Activated naive CD4-positive, alpha-beta T cell treated with anti-CD3 and anti-CD28 coated beads, Interleukin-2, amount 50 U/mL, for 16 hours (primary cell): ENCODE measurements at places on chromosomes 7 and 10.

- no peak for DNase-seq
Observed at GRCh38 chr7:37942934-37943610, 22.6 kb downstream of the EPDR1 start.

- DNase-seq: peak; percentile 68
Observed at GRCh38 chr10:1094112-1095057, 38.2 kb downstream of the WDR37 start.

DNA sequence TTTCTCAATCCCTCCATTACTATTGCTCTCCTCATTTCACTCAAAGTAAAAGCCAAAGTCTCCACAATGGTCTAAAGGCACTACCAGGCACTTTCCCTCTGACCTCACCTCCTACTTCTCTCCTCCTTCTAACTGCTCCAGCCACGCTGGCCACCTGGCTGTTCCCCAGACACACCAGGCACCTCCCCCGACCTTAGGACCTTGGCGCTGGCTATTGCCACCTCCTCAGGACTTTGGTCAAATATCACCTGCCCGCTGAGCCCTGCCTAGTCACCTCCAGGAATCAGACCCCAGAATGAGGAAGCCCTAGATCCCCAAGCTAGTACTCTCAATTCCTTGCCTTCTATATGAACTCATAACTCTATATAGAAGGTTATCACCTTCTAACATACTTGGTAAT is 66.2 kb upstream of the STEAP1B start:
- no peak for DNase-seq

- DNase-seq: no peak
Observed at GRCh38 chr10:62305813-62306212, 37.2 kb upstream of the RTKN2 start.

GRCh38 chr7:97694355-97694754 is 37.5 kb upstream of the TAC1 start:
- DNase-seq: no peak

DNA sequence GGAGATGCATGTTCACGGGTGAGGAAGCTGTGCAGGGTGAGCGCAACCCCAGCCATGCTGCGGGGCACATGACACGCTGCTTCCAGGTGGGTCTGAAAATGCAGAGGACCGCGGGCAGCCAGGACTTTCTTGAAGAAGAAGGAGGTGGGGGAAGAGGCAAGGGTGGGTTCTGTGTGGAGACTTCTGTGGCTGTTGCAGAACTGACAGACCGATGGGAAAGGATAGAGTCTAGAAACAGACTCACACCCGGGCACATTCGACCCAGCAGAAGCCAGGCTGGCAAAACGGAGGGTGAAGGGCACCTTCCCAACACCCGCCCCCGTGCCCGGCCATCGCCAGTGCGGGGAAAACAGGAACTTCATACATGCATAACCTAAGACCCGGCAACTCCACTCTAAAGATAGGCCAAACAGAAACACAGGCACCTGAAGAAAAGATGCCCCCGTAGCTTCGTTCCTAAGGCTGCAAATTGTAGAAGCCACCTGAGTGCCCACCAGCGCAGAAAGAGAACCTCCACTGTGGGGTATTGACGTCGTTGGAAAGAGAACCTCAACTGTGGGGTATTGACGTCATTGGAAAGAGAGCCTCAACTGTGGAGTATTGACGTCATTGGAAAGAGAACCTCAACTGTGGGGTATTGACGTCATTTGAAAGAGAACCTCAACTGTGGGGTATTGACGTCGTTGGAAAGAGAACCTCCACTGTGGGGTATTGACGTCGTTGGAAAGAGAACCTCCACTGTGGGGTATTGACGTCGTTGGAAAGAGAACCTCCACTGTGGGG is 4.8 kb upstream of the KNDC1 start:
- DNase-seq: no peak

GRCh38 chr7:86209036-86209435 is 434.7 kb upstream of the GRM3 start:
- DNase-seq: no peak

DNA sequence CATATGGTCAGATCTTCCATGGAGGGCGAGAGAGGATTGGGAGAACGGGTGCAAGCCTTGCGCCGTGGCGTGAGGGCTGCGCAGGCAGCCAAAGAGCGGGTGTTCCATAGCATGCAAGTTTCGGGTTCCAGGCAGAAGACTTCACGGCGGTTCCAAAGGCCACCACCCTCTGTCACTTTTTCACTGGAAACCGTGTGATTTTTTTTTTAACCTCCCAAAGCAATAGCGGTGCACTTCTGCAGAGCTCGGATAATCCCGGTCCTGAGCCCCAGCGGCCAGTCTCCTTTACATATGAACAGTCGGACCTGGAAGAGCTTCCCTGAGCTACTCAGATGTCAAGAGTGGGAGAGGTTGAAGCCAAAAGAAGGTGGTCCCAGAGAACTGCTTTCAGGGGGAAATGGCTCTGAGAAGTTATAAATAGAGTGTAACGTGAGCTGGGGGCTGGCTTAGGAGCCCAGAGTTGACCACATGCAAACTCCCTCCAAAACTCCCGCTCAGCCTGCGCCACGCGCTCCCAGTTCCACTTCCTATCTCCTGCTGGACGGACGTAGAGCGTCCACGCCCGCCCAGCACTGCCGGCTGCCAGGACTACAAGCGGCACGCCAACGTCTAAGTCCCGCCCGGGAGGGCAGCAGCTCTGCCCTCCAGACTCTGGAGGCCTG is at the start of gene MEOX2:
Gene MEOX2 (minus strand): TSS at position 389 of the 662 bp plus-strand sequence. CDS start 281 bp downstream, at position 108.
- no peak for DNase-seq

GRCh38 chr10:118841881-118842605 is 87.3 kb upstream of the CACUL1 start:
- DNase-seq: no peak

- DNase-seq: peak; percentile 9
Observed at GRCh38 chr10:132610071-132610701, 72.6 kb downstream of the INPP5A start.

- no peak for DNase-seq
Observed at GRCh38 chr10:44673245-44673983, 237.7 kb upstream of the TMEM72 start.

- no peak for DNase-seq
Observed at GRCh38 chr10:23037561-23037960, 57.8 kb upstream of the MSRB2 start.

DNA sequence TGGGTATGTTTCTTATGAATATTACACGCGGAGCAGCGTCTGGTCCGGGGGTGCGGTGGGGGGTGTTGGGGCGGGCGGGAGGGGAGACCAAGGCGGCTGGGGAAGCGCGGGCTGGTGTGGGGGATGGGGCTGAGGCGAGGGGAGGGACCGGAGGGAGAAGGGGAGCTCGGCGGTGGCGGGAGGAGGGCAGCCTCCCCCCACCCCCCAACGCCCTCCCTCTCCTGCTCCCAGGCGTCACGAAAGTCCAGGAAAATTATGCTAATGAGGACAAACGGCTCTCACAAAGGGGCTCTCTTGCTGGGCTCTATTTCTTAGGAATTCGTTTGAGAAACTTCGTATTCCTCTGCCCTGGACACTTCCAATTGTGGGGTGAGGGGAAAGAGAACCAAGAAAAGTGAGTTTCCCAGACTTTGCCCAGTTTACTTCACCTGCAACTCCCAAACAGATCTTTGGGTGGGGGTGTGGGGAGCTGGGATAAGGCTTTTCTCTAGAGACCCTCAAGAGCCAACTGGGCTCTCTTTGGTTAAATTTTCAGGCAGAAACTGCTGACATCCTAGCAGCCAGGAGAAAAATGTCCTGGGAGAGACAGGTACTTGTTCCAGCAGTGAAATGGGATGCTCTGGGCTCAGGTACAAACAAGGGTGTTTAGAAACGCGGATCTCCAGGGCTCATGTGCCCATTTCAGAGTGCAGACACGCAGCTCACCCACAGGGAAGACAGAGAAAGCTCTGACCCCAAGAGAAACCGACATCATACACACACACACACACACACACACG is 11.7 kb upstream of the HOXA2 start:
- DNase-seq: no peak

DNA sequence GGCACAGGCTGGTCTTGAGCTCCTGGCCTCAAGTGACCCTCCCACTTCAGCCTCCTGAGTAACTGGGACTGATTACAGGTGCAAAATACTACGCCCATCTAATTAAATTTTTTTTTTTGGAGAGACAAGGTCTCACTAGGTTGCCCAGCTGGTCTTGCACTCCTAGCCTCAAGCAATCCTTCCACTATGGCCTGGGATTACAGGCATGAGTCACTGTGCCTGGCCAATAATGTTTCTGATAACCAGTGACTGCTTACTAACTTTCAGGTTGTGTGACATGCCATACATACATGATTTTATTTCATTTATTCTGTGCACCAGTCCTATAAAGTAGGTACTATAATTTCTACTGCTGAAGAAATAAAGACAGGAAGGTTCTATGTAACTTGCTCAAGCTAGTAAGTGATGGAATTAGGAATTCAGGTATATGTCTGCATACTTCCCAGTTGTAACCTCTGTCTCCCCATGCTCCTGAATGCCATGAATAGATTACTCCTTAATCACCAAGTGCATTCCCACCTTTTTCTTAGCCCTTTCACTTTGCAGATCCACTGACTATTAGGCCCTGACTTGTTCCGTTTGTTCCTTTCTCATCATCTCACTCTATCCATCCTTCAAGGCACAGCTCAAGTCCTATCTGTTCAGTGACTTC is 28.1 kb downstream of the MCU start:
- DNase-seq: no peak

DNA sequence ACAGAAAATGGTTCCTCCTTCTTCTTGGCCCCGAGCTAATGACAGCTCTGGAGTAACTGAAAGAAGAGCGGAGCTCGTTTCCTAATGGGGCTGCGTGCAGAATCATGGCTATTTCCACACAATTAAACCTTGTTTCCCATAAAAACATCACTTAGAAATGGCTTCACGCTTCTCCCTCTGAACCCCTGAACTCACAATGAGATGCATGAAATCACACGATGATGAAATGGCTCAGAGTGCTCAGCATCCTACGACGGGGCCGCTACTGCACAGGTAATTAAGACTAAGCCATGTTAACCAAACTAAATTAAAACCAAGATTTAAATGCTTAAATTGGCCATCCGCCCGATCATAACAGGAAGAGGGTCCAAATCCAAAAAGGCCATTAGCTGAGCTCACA is 80.0 kb upstream of the DNAAF5 start:
- DNase-seq: no peak

- no peak for DNase-seq
Observed at GRCh38 chr7:143363016-143363937, 764 bp upstream of the FAM131B start.

GRCh38 chr10:79507440-79508167 is 4.7 kb upstream of the EIF5AL1 start:
- DNase-seq: no peak

DNA sequence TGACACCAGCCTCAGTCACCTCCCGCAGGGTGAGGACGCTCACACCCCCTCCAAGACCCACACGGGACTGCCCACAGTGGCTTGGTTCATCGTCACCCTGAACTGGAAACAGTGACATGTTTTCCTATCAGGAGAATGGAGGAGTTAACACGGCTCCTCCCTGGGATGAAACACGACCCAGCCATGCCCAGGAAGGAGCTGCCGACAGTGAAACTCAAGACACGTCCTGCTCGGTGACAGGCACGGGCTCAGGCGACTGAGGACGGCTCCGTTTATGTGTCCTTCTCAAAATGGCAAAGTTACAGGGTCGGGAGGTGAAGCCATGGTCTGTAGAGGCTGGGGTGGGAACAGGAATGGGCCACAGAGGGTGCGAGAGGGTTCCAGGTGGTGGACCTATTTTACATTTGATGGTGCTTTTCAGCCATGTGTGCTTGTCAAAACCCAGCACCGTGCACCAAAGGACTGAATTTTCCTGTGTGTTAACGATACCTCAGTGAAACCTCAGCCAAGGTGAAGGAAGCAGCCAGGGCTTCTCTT is 272.4 kb downstream of the ADARB2 start:
- DNase-seq: no peak

GRCh38 chr10:131569851-131570715 is 258.6 kb upstream of the TCERG1L start:
- DNase-seq: no peak

- DNase-seq: no peak
Observed at GRCh38 chr7:50952120-50952519, 169.4 kb upstream of the GRB10 start.

DNA sequence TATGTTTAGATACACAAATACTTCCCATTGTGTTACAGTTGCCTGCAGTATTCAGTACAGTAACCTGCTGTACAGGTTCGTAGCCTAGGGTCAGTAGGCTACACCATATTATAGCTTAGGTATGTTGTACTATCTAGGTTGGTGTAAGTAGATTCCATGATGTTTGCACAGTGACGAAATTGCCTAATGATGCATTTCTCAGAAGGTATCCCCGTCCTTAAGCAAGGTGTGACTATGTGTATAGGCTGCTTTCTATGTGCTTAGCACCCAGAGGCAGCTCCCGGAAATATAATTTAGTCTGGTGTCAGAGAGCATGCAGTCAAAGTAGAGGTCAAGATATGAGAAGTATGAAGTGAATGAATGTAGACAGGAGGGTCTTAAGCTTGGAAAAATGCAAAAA is 9.8 kb downstream of the MAPK8 start:
- DNase-seq: no peak

- no peak for DNase-seq
Observed at GRCh38 chr7:132575982-132576720, at the start of gene PLXNA4. PLXNA4 (minus strand) TSS chr7:132576470; CDS start chr7:132508693, 67,777 bp downstream.

- DNase-seq: no peak
Observed at GRCh38 chr7:25578991-25579777, 350.9 kb upstream of the NPVF start.

GRCh38 chr7:27546610-27547009 is 116.1 kb downstream of the HIBADH start:
- DNase-seq: no peak

GRCh38 chr7:100427762-100428198 is 723 bp downstream of the ZCWPW1 start:
- no peak for DNase-seq

DNA sequence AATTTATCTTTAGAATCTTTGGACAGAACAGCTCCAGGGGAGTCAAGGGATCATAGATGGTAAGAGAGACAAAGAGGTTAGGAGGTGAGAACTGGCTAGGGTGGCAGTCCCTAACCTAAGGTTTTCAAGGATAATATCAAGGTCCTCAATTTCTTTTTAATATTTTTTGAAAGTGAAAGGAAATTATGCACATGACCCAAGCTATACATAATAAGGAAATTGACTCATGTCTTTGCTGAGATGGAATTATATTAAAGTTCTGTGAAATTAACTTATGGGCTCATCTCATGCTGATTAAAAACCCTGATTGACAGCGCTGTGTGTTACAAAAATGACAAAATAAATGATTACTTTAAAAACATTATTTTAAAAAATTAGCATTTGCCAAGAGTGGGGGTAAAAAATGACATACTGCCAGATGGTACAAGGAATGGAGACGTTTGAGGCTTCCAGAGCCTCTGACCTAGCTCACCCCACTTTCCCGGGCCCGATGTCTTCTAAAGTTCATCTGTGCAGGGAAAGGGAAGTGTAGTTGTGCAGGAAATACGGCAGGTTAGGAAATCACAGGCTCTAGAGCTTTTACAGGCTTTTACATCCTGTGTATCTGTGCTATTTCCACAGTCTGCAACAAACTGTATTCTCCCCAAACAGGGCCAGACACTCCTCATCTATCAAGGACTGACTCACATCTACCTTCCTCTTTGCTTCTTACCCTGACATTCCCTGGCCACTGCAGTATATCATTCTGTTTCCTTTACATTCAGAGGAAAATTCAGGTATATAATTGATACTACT is 185.6 kb upstream of the PRSS58 start:
- no peak for DNase-seq
